ENCODE measurements at places on chromosomes 5 and 9.

DNA sequence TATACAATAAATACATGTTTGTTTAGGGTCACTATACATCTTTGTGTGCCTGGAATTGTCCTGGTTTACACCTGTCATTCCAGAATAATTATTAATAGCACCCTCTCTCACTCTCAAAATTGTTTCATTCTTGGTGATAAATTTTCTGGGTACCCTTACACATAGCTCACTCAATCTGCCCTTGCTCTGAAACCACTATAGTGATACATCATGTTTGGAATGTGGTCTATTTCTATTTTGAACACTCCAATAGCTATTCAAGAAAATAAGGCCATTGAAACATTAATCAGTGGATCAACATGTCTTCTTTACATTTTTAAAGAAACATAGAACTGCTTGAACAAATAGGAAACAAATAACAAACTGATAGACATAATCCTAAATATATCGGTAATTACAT lies 158.7 kb downstream of the ARRDC3 start:
- no peak for DNase-seq

GRCh38 chr5:10989577-10990263 lies 228.7 kb upstream of the DAP start:
- no peak for DNase-seq

- DNase-seq: no peak
These were observed 113.2 kb downstream of the CDH18 start for GRCh38 chr5:19874811-19875210.

DNA sequence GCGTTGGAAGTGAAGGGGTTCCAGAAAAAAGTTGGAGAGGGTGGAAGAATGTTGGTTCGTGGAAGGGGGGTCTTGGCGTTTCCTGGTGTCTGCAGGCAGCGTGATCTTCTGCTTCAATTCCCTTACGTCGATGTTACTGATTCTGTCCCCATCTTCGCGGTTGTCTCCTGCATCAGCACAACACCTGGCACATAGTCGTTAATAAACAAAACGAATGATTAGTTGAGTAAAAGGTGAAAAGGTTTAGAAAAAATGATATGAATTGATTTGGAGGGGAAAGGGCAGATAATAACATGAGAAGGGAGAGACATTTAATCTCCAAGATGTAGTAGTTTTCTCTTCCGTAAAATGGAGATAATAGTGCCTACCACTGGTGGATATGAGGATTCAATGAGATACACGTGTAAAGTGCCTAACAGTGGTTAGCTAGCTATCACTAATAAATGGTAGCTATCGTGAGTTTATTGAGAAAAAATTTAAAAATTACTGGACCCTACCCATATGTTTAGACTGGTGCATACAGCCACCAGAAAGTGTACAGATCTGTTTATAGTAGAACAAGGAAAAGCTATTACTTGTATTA lies 556 bp downstream of the MTREX start:
- no peak for DNase-seq

GRCh38 chr9:91736898-91737601 lies 213.0 kb downstream of the ROR2 start:
- DNase-seq: no peak

GRCh38 chr9:130487500-130487899 lies 42.7 kb downstream of the ASS1 start:
- no peak for DNase-seq

- DNase-seq: no peak
These were observed 1.7 kb upstream of the POMT1 start for GRCh38 chr9:131500939-131501541.

GRCh38 chr5:2802693-2803365 lies 51.4 kb upstream of the IRX2 start:
- DNase-seq: no peak
